ENCODE measurements at places on chromosomes 13 and 19. TPM values are rescaled to one million over a fixed set of nuclear protein-coding genes. Genes with fewer than 3 reads are reported as not detected.

KIR2DL1 gene
- total RNA-seq, result not detected

KCNN4 gene
- 0.53 TPM for total RNA-seq

AKAP11 gene
- 34.0 TPM for total RNA-seq

METTL21C gene
- total RNA-seq, result not detected

ANKRD10 gene
- total RNA-seq, result 70.1 TPM
